ENCODE measurements at places on chromosomes 3 and 15.
A peak's percentile ranks its signal among the peaks of the same experiment; 100 is the strongest.

- peak; percentile 8 for DNase-seq
Observed at GRCh38 chr3:55484801-55485791, 2.0 kb downstream of the WNT5A start.

GRCh38 chr3:179695672-179696313 is 43.0 kb downstream of the USP13 start:
- DNase-seq, result no peak

DNA sequence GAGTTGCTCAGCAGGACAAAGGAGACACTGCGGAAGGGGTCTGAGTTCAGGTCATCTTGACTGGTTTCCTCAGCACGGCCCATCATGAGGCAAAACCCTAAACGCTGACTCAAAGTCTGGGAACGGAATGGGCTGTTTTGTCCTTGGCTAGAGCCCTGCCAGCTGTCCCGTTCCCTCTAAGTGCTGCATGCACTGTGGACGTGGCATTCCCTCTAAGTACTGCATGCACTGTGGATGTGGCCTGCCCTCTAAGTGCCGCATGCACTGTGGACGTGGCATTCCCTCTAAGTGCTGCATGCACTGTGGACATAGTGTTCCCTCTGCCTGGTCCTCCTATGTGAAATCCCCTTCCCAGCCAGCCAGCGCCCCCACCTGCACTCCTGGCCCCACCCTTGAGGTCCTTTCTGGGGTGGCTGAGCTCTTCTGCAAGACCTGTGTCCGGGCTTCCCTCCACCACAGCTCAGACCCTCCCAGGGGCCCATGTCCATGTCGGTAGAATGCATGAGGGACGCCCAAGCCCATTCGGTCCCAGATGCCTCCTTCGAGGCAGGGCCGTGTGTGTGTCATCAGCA is 36.7 kb downstream of the TM2D3 start:
- DNase-seq, result no peak

GRCh38 chr3:108093616-108094015 is 2.8 kb upstream of the CD47 start:
- DNase-seq, result no peak

DNA sequence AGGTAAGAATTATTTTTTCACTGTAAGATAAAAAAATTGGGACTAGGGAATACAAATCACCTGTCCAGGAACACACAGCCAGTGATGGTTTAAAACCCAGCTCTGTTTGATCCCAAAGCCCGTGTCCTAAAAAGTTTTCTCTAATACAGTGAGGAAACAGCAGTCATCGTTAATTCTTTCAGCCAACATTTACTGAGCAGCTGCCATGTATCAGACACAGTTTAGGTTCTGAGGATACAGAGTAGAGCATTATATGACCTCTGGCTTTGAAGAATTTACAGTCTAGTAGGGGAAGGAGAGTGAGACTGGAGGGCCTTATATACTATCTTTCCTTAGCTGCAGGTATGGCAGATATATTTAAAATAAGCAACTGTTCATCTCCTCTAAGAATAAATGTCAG is 82.7 kb downstream of the KCNMB2 start:
- DNase-seq, result no peak

DNA sequence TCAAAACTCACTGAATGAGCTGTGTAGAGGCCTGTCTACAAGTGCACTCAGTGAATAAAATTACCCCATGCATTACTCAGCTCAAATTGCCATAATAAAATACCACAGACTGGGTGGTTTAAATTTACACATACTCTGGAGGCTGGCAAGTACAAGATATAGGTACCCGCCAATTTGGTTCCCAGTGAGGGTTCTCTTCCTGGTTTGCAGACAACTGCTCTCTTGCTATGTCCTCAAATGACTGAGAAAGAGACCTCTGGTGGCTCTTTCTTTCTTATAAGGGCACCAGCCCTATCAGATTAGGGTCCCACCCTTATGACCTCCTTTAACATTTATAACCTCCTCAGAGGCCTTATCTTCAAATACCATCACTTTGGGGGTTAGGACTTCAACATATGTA is 237.0 kb downstream of the CPNE4 start:
- DNase-seq, result no peak

DNA sequence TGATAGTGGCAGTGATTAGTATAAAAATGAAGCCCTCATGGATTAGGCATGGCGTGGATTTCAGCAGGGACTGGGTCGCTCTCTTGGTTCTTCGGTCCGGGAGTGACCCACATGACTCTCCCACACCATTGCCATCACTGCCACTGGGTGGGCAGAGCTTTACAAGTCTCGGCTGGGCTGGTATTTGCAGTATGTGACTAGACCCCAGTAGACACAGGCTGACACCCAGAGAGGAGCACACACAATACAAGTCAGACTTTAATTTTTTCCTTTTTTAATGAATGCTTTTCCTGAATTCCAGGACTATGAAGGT is 1.5 kb downstream of the SV2B start:
- no peak for DNase-seq

DNA sequence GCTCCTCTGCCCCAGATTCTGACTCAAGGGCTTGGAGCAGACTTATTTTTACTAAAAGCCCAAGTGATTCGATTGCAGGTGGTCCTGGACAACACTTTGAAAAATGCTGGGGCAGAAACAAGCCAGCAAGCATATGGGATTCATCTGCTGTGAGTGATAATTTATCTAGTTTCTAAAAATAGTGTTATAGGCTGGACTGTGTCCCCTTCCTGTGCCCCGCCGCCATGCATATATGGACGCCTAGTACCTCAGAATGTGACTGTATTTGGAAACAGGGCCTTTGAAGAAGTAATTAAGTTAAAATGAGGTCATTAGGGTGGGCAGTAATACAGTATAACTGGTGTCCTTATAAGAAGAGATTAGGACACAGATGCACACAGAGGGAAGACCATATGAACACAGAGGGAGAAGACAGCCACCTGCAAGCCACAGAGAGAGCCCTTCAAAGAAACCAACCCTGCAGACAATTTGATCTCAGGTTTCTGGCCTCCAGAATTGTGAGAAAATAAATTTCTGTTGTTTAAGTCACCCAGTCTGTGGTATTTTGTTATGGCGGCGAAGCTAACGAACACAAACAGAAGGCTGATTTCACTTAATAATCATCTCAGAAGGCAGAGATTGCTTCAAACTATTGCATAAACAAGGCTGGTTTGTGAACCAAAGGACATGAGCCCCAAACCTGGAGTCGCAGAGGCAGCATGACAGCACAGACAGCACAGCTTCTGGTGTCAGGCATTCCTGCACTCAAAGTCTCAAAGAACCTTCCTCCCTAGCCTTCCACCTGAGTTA is 59.1 kb downstream of the CCNL1 start:
- DNase-seq, result no peak

GRCh38 chr3:184691397-184692231 is 20.2 kb downstream of the MAGEF1 start:
- no peak for DNase-seq

- no peak for DNase-seq
Observed at GRCh38 chr15:52737720-52738119, 52.4 kb downstream of the ONECUT1 start.

- no peak for DNase-seq
Observed at GRCh38 chr3:195188426-195188927, 82.5 kb downstream of the XXYLT1 start.

DNA sequence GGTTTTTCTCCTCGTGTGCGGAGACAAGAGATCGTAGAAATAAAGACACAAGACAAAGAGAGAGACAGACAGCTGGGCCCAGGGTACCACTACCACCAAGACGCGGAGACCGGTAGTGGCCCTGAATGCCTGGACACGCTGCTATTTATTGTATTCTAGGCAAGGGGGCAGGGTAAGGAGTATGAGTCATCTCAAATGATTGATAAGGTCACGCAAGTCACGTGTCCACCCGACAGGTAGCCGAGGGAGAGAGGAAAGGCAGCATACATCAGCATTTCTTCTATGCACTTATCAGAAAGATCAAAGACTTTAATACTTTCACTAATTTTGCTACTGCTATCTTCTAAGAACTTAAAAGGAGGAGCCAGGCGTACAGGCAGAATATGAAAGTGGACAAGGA is 28.2 kb downstream of the MYL3 start:
- no peak for DNase-seq

DNA sequence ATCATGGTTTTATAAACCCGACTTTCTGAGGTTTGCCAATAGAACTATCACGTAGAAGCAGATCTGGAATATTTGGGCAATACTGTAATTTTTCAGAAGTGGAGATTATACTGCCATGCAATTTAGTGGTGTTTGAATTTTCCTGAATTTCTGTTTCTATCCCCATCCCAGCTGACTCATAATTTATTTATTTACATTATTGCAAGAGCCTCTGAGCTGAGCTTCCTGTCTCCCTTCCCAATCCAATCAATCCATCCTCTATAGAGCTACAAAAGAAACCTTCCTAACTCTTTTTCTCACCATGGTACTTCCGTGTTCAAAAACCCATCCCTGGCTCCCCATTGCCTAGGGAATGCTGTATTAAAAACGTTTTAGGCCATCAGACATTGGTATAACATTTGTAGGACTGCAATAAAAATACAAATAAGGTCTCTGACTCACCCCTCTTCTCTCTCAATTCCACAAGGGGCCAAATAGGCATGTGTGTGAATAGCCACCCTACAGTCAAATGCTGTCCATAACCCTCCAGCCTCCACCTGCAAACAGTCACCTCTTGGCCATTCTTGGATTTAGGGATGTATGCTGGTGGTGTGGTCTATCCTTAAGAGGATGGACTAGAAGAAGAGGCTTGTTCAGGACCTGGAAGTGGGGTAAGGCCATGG is 190.7 kb downstream of the CD47 start:
- no peak for DNase-seq

- DNase-seq, result no peak
Observed at GRCh38 chr3:28590216-28590615, 241.6 kb upstream of the AZI2 start.

DNA sequence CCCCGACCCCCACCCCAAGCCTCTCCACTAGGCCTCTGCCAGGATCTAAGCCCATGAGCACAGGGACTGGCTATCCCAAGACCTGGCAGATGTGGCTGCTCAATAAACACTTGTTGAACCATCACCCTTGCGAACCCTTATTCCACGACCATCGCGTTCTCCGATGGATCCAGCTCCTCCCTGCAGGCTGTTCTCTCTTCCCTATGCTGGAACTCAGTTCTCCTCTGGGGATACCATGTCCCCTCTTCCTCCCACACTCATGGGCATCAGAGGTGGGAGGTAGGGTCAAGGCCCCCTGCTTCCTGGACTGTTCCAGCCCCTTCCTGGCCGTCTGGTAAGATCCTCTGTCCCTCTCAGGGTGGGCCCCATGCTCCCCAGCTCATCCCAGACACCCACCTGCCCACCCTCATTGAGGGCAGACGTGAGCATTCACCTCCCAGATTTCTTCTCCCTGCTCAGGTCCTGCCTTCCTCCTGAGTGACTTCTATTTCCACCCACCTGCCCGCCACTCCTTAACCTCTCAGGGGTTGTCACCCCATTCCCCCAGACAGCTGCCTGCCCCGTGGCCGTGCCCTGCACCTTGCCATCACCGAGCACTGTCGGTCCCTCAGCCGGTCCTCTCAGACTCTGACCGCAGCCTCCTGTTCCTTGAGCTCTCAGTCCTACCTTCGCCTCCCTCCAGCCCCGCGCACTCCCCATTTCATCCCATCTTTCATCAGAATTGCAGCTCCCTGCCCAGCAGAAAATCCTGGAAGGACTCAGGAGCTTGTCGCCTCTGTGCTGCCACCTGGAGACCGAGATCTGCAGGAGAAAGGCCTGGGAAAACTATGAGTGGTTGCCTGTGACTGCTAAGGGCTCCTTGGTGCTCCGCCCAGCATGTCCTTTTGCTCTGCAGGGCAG is 42.0 kb downstream of the PML start:
- DNase-seq, result no peak

- no peak for DNase-seq
Observed at GRCh38 chr3:62255758-62256157, 117.6 kb downstream of the FEZF2 start.

DNA sequence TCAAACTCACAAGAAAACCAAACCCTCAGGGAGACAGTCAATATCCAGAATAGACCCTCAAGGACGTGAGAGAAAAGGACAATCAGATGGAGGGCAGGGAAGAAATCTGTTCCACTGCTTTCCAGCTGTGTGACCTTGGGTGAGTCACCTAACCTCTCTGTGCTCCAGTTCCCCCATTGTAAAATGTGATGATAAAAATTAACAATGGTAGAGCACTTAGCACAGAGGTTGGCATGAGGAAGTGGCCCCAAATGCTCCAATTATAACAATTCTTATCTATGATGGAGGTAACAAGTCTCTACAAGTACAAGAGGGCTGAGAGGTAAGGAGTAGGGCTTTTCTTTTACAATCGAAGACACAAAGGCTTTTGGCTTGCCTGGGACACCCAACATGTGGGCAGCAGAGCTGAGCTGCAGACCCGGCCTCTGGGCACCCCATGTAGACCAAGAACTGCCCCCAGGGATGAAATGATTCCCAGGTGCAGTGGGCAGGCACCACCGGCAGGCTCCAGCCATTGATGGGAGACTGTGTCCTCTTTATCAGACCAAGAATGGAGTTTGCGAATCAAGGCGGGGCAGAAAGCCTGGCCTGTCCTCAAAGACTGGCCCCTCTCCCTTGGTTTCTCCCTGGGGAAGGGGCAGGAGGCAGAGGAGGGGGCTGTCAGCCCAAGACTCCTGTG is 22.0 kb downstream of the WNT7A start:
- DNase-seq, result no peak
